Activated T-cell treated with anti-CD3 and anti-CD28 coated beads, Interleukin-2, amount 50 U/mL, for 72 hours (primary cell): ENCODE measurements at places on chromosomes 11 and 22.

- no peaks in the 10 kb centered on the region for H3K4me1 ChIP-seq
- H3K36me3 ChIP-seq: no peaks in the 10 kb centered on the region
- H3K27ac ChIP-seq: no peak overlapping the region
- no peak overlapping the region for H3K4me3 ChIP-seq
- no peak for DNase-seq
Measured at GRCh38 chr11:36532941-36533601, 23.0 kb upstream of the TRAF6 start.

DNA sequence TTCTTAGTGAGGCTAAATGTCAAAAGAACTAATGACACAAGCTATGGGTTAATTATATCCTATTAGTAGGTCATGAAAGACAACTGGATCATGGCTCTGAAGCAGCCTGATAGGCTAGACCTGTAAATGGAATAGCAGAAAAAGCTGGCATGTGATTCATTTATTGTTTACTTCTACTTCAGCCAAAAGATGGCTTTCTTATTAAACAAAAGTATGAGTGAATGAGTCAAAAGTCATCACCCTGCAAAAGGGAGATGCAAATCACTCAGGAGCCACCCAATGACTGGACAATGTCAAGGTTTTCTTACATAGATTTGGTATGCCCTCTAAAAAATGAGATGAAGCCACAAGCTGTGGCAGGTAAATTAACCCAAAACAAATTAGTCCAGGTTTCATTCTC lies 138.0 kb downstream of the TRPC6 start:
- H3K4me3 ChIP-seq: no peak overlapping the region
- no peak for DNase-seq
- no peaks in the 10 kb centered on the region for H3K27me3 ChIP-seq
- no peak overlapping the region for H3K27ac ChIP-seq
- H3K36me3 ChIP-seq: no peaks in the 10 kb centered on the region
- H3K4me1 ChIP-seq: no peaks in the 10 kb centered on the region

GRCh38 chr22:43236411-43237166 lies 49.7 kb upstream of the TTLL12 start:
- no peaks in the 10 kb centered on the region for H3K27me3 ChIP-seq
- H3K36me3 ChIP-seq: no peaks in the 10 kb centered on the region
- no peak overlapping the region for H3K27ac ChIP-seq
- H3K4me1 ChIP-seq: no peaks in the 10 kb centered on the region
- no peak overlapping the region for H3K4me3 ChIP-seq

GRCh38 chr22:43181321-43182076 lies 5.4 kb downstream of the TTLL12 start:
- H3K27me3 ChIP-seq: no peaks in the 10 kb centered on the region
- peaks cover 3% of the 10 kb centered on the region for H3K36me3 ChIP-seq
- peaks cover 20% of the 10 kb centered on the region for H3K4me1 ChIP-seq
- DNase-seq: no peak

- no peak overlapping the region for H3K4me3 ChIP-seq
- peaks cover 4% of the 10 kb centered on the region for H3K36me3 ChIP-seq
- H3K27ac ChIP-seq: no peak overlapping the region
- H3K27me3 ChIP-seq: no peaks in the 10 kb centered on the region
Measured at GRCh38 chr11:76459299-76459698, 14.5 kb downstream of the EMSY start.

DNA sequence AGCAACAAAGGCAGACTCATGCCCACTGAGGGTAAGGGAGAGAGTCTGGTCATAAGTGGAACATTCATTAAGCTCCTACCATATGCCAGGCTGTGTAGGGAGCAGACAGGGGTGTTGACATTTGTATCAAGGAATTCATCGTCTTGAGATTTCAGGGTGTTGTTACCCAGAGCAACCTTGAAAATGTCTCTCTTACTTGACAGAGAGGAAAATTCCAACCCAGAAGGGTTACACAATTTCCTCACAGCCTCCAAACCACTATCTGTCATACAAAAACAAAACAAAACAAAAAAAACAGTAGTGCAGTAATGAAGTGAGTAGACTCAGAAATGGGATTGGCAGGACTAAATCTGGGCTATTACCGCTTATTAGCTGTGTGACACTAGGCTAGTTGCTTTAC lies 113.2 kb downstream of the MIAT start:
- DNase-seq: no peak
- no peaks in the 10 kb centered on the region for H3K4me1 ChIP-seq
- peaks cover 2% of the 10 kb centered on the region for H3K36me3 ChIP-seq

GRCh38 chr22:19591568-19591967 lies 67.4 kb upstream of the CLDN5 start:
- H3K27ac ChIP-seq: no peak overlapping the region
- no peak for DNase-seq
- H3K4me3 ChIP-seq: no peak overlapping the region
- no peaks in the 10 kb centered on the region for H3K36me3 ChIP-seq
- no peaks in the 10 kb centered on the region for H3K27me3 ChIP-seq

GRCh38 chr11:127223026-127223425 lies 222.5 kb upstream of the KIRREL3 start:
- H3K4me1 ChIP-seq: no peaks in the 10 kb centered on the region
- no peak overlapping the region for H3K27ac ChIP-seq
- no peak overlapping the region for H3K4me3 ChIP-seq
- H3K27me3 ChIP-seq: no peaks in the 10 kb centered on the region
- H3K36me3 ChIP-seq: no peaks in the 10 kb centered on the region

DNA sequence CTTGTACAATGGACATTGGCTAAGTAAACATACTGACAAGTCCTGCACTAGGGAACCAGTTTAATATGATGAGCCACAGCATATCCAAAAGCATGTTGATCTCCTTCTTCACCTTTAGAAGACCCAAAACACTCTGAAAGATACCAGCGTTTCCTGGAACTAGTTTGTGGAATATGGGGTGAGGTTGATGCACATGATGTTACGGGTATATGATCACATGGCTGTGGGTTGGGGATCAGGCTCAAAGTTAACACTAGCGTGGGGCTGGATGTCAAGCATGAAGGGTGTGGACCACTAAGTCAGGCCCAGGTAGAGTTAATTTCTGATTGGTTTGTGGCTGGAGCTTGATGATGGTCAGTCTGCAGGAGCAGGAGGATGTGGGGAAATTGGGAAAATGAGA lies 9.0 kb downstream of the IGLL5 start:
- peaks cover 20% of the 10 kb centered on the region for H3K27me3 ChIP-seq
- no peaks in the 10 kb centered on the region for H3K36me3 ChIP-seq

DNA sequence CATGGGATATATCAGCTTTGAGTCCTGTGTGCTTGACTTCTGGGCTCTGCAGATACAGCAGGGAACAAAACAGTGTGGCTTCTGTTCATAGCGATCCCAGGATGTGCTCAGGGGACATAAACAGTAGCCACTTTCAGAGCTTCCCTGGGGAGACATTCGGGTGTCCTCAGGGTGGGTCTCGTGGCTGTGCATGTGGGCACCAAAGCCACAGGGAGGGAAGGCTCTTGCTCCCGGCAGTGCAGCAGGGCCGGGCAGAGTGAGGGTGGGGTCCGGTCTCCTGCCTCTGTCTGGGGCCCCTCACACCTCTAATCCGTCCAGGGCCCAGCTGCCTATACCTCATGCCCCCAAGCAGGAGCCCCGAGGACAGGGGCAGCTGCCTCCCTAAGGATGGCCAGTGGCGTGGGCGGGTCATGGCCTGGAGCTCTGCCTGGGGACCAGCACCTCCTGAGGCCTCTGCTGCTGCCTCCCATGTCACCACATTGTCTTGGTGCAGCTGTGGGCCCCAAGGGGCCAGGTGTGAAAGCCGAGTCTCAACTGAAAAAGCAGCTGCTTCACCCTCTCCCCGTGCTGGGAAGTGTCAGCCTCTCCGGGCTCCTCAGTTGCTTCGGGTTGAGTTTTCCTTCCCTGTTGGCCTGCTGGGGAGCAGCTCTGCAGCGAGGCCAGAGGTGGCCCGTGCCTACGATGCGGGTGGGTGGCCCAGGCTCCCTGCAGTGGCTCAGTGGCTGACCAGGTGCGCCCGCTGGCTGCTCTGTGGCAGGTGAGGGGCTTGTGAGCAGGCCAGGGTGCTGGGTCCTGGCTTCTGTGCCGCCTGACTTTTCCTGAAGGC lies 3.8 kb downstream of the TPCN2 start:
- no peaks in the 10 kb centered on the region for H3K36me3 ChIP-seq
- no peak overlapping the region for H3K27ac ChIP-seq
- H3K27me3 ChIP-seq: no peaks in the 10 kb centered on the region
- DNase-seq: no peak
- peaks cover 35% of the 10 kb centered on the region for H3K4me1 ChIP-seq

- no peak overlapping the region for H3K27ac ChIP-seq
- no peaks in the 10 kb centered on the region for H3K4me1 ChIP-seq
- peaks cover 8% of the 10 kb centered on the region for H3K27me3 ChIP-seq
- no peak for DNase-seq
- H3K4me3 ChIP-seq: no peak overlapping the region
- no peaks in the 10 kb centered on the region for H3K36me3 ChIP-seq
Measured at GRCh38 chr11:69467646-69468045, 13.8 kb upstream of the LINC01488 start.

DNA sequence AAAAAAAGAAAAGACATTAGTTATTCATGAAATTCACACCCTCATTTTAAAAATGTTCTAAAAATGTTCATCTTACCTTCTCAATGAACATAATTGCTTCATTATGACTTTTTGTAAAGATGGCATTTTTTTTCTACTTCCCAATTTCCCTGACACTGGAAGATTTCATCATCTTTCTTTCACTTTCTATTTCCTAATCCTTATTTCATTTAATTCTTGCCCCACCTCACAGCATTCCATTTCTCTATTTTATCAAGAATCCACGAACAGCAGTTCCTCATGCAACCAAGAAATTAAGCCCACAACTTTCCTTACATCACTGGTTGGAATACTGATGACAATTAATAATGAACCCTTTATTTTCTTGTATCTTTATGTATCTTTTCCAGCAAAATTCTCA lies 1.9 kb downstream of the PATL1 start:
- H3K4me1 ChIP-seq: peaks cover 47% of the 10 kb centered on the region
- no peak for DNase-seq
- peak overlapping the region; percentile 93 for H3K27ac ChIP-seq
- no peaks in the 10 kb centered on the region for H3K27me3 ChIP-seq
